WTC11 (cell line): ENCODE measurements at places on chromosomes 4 and X.

DNA sequence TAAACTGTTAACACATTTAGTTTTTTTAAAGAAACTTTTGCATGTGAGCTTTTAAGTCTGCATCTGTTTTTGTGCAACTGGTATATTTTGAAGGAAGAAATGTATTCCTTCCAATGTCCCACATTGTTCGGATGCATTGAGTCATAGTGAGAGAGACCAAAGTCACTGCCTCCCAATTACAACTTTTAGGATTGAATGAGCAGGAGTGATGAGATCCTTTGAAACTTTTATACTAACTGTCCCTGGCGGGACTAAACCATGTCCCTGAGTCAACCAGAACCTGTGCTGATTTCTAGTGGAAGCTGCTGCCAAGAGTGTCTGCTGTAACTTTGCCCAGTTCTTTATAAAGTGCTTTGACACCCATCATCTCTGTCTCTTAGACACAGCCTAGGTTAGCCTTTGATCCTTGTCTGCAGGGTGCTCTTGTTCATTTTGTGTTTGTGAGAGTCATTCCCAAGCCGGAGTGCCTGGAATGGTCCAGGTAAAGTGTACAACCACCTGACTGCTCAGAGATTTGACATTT lies 122.7 kb downstream of the ZNF518B start:
- no peak for DNase-seq

GRCh38 chrX:39212456-39212855 lies 411.2 kb downstream of the MID1IP1 start:
- DNase-seq = no peak

GRCh38 chrX:40550066-40550465 lies 30.7 kb upstream of the ATP6AP2 start:
- no peak for DNase-seq

DNA sequence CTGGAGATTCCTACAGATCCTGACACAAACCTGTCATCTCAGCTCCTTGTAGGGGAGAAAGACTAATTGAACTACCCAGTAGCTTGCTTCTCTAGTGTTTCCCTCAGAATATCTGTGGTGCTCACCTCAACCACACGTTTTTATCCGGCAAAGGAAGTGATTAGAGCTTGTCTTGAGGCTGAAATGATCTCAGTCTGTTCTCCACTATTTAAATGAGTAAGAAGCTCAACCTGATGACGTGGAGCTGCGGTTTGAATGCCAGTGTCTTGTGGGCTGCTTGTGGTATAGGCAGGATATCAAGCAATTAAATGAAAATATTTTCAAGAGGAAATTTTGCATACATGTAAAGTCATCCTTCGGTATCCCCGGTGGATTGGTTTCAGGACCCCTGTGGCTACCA lies 270.2 kb downstream of the TLL1 start:
- no peak for DNase-seq

GRCh38 chr4:4507923-4508322 lies 33.9 kb downstream of the STX18 start:
- DNase-seq = no peak

GRCh38 chr4:82138374-82138773 lies 235.4 kb downstream of the HNRNPD start:
- DNase-seq = no peak

DNA sequence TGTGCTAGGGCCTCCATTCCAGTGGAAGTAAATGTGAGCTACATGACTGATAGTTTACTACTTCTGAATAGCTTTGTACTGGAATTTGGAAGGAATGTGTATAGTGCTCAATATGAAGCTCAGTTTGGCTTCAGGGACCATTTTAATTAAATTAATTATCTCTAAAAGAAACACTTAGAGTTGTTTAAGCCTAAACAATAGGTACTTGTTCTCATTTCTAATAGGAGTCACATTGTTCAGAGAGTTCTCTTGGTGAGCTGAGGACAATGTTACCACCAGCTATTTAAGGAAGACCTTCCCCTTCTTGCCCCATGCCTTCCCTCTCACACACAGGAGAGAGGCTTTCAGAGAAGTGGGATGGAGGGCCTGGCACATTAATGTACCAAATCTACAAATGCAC lies 78.3 kb downstream of the CHIC2 start:
- no peak for DNase-seq

- no peak for DNase-seq
Observed at GRCh38 chrX:103536071-103536470, 16.8 kb upstream of the RAB40A start.

- no peak for DNase-seq
Observed at GRCh38 chr4:147586637-147587036, 30.6 kb upstream of the TMEM184C start.

GRCh38 chr4:73421708-73422457 lies 14.1 kb upstream of the AFP start:
- no peak for DNase-seq

DNA sequence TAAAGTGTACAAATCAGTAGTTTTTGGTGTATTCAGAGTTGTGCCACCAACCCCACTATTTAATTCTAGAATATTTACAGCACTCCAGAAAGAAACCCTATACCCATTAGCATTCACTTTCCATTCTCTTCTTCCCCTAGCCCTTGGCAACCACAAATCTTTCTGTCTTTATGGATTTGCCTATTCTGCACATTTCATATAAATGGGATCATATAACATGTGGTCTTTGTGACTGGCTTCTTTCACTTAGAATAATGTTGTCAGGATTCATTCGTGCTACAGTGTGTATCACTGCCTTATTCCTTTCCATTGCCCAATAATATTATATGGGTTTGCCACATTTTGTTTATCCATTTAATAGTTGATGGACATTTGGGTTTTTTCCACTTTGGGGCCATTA lies 32.2 kb downstream of the SGMS2 start:
- no peak for DNase-seq

- no peak for DNase-seq
Observed at GRCh38 chr4:182205306-182205705, 37.9 kb upstream of the TENM3 start.

DNA sequence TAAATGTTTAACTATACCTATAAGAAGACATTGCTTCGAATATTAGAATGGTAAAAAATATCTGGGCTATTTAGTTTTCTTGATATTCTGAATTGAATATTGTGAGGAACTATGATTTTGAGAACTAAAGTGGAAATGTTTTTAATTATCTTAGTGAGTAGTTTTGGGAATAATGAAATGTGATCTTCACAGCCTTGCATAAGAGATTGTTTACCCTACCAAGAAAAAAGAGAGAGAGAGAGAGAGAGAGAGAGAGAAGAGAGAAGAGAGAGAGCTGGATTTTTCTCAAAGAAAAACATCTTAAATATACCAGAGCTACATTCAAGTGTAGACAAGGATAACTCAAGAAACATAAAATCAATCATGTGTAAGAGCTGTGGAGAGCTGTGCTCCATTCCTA lies 148.7 kb upstream of the MAD2L1 start:
- DNase-seq = no peak

- DNase-seq = no peak
Observed at GRCh38 chr4:94595013-94595412, 143.3 kb downstream of the PDLIM5 start.

DNA sequence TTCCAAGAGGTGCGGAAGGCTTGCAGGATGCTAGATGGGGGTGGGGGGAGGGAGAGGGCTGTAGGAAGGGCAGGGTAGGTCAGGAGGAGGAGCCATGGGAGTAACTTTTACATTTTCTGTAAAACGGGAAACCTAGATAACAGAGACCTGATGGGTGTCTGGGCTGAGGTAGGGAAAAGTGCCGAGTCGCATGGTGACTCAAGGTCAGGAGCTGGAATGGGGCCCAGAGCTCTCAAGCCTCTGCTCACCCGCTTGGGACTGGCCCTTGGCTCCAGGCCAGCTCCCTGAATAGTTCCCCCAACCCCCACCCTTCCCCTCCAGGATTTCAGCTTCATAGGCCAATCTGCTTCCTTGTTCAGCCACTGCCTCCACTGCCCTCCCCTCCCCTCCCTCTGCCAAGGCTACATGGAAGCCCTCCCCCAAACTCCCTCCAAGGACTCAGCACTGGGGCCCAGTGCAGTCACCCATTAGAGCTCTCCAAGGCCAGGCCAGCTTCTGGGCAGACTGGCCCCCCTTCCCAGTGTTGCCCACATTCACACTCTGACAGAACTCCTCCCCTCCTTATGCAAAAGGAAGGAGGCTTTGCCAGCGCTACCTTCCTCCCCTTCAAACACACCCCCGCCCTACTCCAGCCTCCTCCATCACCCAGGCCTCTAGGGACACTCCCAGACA lies 43.6 kb downstream of the TSC22D3 start:
- DNase-seq = peak; percentile 52

DNA sequence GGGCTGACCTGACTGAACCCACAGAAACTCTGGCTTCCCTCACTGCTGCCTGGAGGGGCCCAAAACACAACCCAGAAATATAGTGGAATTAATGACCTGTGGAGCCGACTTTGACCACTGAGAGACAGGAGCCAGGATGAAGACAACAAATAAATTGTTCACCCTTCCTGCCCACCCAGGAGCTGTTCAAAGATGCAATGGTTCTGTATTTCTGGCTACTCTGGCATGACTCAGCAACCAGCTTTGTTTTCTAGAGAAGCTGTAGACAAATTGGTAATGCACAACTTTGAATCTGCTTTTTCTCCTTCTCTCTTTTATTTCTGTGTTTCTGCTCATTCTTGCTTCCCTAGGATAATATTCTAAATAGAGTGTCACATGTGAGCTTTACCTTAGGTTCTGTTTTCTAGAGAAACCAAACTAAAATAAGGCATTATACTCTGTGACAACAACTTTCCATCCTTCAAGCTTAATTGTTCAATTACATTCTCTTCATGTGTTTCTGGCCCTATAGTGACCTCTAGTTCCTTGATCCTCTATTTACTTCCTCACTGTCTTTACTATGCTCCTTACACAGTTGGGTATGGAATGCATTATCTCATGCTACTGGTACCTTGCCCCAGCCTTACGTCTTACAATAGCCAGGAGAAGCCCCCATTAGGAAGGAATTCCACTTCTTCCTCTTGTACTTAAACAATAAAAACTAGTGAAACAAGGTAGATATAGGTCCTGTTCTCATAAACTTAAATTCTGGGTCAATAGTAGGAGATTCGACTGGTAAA lies 6.5 kb upstream of the PRKG2 start:
- DNase-seq = no peak

DNA sequence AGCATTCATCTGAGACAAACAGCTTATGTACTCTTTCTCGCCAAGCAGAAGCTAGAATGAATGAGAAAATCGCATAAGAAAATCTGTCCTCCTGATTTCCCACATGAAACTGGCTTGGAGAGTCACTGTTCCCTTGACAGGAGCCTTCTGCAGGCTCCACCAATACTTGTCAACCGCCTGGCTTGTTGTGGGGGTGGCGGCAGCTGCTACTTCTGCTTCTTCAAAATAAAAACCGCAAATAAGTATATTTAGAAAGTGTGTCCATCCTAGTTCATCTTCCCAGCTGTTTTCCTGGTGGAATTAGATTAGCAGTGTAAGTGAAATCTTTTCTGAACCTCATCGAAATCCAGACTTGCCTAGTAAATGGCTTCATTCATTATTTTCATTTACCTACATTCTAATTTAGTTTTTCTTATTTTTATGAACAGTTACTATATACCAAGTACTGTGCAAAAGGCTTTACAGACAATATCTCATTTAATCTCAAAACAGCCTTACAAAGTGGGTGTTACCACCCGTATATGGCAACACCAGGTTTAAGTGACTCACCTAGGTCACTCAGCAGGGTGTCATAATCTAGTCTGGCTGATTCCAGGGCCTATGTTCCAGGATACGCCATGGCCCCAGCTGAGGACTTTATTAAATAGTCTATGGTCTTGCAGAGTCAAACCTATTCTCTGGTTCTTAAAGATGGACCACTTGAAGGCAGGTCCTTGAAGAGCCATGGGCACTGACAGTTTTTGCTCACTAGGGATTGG lies 104.6 kb upstream of the IGFBP7 start:
- DNase-seq = no peak

GRCh38 chr4:120843849-120844527 lies 78.5 kb downstream of the PRDM5 start:
- peak; percentile 60 for DNase-seq

DNA sequence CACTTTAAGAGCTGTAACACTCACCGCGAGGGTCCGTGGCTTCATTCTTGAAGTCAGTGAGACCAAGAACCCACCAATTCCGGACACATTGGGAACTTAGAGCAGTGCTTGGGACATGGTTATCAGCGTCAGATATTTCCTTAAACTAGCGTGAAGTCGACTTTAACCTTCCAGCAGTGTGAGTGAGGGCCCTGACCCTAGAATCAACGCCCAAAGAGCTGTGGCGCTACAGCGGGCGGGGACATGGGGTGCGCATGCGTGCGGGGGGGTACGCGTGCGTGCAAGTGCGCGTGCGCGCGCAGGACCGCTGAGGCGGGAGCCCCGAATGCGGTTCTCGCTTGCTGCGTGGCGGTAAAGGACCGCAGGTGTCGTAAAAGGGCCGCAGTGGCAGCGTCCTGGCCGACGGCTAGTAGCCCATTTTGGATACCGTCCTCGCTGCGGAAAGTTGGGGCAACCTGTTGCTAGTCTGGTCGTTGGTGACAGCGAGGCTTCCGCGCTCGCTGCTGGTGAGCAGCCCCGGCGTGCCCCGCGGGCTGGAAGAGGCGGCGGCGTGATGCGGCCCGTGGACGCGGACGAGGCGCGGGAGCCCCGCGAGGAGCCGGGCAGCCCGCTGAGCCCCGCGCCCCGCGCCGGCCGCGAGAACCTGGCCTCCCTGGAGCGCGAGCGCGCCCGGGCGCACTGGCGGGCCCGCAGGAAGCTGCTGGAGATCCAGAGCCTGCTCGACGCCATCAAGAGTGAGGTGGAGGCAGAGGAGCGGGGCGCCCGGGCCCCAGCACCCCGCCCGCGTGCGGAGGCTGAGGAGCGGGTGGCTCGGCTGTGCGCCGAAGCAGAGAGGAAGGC lies 19.8 kb upstream of the S100P start:
- peak; percentile 95 for DNase-seq

DNA sequence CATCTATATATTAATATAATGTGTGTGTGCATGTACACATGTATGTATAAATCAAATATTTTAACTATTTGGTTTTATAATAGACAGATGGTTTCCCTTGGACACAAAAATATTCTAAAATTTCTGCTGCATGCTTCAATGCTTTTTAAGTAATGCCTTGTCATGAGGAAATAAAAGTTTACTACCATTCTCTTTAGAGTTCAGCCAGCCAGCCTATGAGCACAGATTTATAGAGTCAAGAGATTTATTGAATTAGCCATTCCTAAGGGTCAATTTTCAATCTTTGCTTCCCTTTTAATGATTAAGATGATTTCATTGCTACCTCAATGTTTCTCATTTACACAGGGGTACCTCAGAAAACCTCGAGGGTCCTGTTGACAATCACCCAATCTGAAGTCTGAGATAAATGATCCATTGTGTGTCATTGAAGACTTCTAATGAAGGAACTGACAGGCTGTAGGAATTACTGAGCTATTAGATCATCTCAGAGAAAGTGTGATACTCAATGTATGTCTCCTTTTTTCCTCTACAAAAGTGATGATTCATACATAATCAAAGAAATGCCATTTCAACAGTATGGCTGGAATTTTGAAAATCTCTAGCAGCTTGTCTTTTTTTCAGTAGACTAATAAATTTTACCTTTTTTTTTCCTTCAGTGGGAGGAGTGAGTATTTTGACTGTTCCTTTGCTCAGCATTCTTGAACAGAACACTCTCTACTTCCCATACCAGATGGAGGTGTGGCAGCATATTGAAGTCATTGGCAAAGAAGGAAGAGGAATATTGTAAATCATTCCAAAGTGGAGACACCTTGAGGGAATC lies 222.6 kb upstream of the PCDH18 start:
- no peak for DNase-seq
